ENCODE measurements at places on chromosomes 2 and 18.

GRCh38 chr2:191580581-191580980 lies 97.4 kb upstream of the NABP1 start:
- no peak for DNase-seq

- no peak for DNase-seq
Measured at GRCh38 chr2:52117299-52117698, 1085.4 kb upstream of the NRXN1 start.

- DNase-seq = no peak
Measured at GRCh38 chr18:47912343-47912742, 18.1 kb downstream of the SMAD2 start.

DNA sequence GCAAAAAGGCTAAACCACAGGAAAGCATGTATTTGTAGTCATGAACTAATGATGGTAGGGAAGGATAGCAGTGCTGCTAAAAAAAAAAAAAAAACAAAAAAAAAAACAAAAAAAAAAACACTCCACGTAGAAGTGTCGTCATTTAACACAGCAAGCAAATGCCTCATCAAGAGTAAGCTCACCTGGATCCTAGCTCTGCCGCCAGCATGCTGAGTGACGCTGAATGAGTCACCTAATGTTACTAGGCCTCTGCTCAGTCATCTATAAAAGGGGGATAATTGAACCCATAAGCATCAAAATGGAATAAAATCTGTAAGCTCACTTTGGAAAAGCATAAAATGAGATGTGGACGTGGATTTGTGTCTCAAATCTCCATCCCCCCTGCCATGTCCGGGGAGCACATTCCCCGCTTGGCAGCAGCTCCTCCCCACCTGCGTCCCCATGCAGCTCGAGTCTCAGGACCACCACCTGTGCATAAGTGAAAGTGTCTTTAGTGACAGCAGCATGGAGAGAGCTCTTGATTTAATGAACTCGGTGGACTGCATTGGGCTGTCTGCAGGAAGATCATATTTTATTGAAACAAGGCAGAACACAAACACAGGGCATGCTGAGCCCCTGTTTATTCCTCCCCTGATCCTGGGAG lies 427.5 kb downstream of the LRATD1 start:
- DNase-seq = no peak

Data from stimulated activated CD8-positive, alpha-beta memory T cell treated with anti-CD3 and anti-CD28 coated beads, Interleukin-15, amount 100 ng/mL, for 4 hours (primary cell).